ENCODE measurements at places on chromosomes 16 and 17.

GRCh38 chr17:8067806-8068205 lies 19.7 kb downstream of the ALOX12B start:
- no peak for DNase-seq
- H3K4me1 ChIP-seq, result peaks cover 16% of the 10 kb centered on the region
- no peak overlapping the region for H3K27ac ChIP-seq
- no peaks in the 10 kb centered on the region for H3K36me3 ChIP-seq
- no peak overlapping the region for H3K4me3 ChIP-seq
- peaks cover 23% of the 10 kb centered on the region for H3K27me3 ChIP-seq

DNA sequence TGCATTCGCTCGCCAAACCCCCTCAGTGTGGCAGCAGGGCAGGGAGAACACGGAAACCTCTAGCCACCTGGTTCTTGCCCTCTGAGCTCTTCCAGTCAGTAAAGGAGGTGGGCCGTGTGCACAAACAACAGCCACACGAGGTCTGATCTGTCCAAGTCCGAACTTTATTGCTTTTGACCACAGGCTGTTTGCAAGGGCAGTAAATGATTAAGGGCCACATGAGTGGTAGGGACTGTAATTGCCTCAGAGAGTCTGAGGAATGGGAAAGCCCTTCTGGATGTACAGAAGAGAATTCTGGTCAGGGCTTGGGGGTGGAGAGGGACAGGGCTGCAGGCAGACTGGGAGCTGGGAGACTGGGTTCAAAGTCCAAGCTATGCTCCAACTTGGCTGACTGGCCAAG lies 75.7 kb upstream of the LHX1 start:
- no peaks in the 10 kb centered on the region for H3K36me3 ChIP-seq
- H3K4me1 ChIP-seq, result peaks cover 3% of the 10 kb centered on the region
- H3K27ac ChIP-seq, result no peak overlapping the region
- H3K4me3 ChIP-seq, result no peak overlapping the region

DNA sequence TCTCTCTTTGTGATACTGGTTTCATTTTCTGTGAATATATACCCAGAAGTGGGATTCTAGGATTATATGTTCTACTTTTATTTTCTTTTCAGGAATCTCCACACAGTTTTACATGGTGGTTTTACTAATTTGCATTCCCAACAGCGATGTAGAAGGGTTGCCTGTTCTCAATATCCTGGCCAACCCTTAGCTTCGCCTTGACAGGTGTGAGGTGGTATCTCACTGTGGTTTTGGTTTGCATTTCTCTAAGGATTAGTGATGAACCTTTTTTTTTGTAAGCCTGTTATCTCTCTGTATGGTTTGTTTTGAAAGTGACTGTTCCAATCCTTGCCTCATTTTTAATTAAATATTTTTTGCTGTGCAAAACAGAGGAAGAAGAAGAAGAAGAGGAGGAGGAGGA lies 937.7 kb downstream of the CDH8 start:
- H3K4me3 ChIP-seq, result no peak overlapping the region
- H3K27me3 ChIP-seq, result no peaks in the 10 kb centered on the region
- no peak for DNase-seq
- no peaks in the 10 kb centered on the region for H3K36me3 ChIP-seq
- H3K27ac ChIP-seq, result no peak overlapping the region
- H3K4me1 ChIP-seq, result no peaks in the 10 kb centered on the region

DNA sequence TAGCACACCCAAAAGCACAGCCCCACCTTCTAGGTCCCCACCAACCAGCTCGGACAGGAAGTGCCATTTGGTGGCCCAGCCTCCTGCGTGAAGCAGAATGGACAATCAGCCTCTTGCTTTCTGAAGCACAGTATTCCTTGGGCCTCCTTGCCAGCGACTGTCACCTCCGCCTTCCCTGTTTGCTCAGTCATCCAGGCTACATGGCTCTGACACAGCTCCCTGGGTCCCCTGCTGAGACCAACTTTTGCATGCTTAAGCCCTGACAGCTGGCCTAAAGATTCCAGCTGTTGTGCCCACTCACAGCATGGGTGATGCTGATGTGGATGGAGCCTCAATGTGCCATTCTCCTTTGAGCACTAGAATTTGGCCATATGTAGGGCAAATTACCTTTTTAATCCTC lies 4.5 kb upstream of the CACNG5 start:
- H3K27ac ChIP-seq, result no peak overlapping the region
- peaks cover 9% of the 10 kb centered on the region for H3K4me1 ChIP-seq
- no peaks in the 10 kb centered on the region for H3K27me3 ChIP-seq
- DNase-seq, result no peak
- no peak overlapping the region for H3K4me3 ChIP-seq

- H3K4me3 ChIP-seq, result no peak overlapping the region
- H3K4me1 ChIP-seq, result no peaks in the 10 kb centered on the region
- no peaks in the 10 kb centered on the region for H3K27me3 ChIP-seq
These were observed 57.6 kb downstream of the CDRT4 start for GRCh38 chr17:15409721-15410250.

All from H1 (cell line).